HuH-7.5 (cell line): ENCODE measurements at places on chromosomes 11 and 22.
A peak's percentile ranks its signal among the peaks of the same experiment; 100 is the strongest.

- DNase-seq: no peak
Observed at GRCh38 chr11:8038811-8039529, 42.0 kb upstream of the TUB start.

DNA sequence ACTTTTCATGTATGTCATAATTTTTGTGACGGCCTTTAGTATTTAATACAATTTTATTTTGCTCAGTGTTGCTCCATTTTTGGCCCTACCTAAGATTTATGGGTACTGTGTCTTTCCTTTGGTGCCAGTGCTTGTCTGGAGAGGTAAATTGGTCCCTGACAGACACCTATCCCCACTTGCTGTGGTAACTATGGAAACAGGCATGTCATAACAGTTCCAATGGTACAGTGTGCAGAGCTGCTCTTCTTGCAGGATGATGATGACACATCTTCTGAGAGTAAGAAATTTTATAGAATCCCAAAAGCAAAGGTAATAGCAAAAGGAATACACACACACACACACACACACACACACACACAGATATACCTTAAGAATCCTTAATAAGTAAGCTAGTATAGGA lies 118.5 kb downstream of the ELP4 start:
- DNase-seq: no peak

DNA sequence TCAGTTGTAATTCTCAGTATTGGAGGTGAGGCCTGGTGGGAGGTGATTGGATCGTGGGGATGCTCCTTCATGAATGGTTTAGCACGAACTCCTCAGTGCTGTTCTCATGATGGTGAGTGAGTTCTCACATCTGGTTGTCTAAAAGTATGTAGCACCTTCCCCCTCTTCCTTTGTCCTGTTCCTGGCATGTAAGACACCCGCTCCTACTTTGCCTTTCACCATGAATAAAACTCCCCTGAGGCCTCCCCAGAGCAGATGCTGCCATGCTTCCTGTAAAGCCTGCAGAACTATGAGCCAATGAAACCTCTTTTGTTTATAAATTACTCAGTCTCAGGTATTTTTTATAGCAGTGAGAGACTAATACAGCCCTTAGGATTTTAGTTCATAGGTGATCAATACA lies 191.5 kb downstream of the MAML2 start:
- DNase-seq: no peak

DNA sequence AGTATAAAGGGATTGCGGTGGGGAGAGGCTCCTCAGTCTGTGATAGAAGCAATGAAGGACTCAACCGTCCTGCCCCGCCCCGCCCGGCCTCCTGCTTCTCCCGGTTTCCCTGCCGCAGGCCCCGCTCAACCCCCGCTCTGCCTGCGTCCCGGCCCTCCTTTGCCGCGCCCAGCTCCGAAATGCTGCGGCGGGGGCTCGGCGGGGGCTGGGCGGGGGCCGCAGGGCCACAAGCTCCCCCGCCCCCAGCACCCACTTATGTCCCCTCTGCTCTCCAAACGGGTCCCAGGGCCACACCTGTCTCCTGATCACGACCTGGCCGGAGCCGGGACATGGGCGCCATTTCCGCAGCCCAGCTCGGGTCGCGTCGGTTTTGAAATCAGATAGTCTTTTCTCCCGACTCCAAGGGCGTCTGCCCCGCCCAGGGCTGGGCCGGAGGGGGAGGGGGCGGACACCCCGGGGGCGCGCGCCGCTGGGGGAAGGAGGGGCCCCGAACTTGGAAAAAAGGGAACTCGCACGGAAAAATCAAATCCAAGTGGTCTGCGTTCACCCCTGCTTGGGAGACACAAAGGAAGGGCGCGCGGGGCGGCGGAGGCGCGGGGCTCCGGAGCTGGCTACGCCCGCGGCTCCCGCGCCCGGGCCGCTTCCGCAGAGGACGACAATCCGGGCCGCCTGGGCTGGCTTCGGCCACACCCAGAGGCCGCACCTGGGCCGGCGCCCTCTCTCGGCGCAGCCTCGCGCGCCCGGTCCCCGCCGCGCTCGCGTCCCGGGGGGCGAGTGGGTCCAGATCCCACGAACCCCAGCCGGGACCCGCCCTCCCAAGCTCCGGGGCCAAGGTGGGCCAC lies 70.6 kb upstream of the EP300 start:
- peak; percentile 35 for DNase-seq

GRCh38 chr11:121229495-121230215 lies 62.9 kb upstream of the SC5D start:
- no peak for DNase-seq

- no peak for DNase-seq
Observed at GRCh38 chr11:66720223-66720898, 8.7 kb downstream of the SPTBN2 start.

- no peak for DNase-seq
Observed at GRCh38 chr11:25961539-25961938, 370.4 kb upstream of the ANO3 start.

DNA sequence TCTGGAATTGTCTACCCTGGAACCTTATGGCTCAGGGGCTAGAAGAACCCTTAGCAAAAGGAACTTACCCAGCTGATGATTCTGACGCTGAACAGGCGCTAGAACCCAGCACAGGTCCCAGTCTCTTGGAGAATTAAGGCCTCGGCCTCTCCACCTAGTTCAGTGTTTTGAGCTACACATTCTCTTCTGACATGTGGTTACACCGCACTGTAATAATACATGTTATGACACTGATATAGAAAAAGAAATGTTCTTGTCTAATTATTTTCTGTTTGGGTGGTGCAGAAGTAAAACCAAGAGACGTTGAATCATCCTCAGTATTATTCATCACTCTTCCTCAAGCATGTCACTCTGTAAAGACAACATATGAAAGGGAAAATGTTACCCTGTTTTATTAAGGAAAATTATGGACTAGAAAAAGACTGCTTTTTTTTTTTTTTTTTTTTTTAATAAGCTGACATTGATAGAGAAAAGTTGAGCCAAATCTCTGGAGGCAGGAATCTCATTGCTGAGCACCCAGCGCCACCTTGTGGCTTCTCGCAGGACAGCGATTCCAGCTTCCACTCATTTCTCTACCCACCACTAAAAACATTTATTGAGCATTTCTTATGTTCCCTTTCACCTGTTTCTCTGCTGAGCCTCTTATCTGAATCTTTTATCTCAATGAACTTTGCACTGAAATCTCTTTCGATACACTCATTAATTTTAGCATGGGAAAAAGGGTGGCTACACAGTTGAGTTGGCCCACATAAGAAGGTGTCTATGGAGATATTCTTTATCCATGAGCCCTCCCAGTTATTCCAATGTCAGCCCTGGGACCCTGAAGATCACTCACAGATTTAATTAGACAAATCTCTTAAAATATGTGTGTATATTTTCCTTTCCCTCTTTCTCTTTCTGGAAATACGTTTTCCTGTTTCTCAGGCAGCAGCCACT lies 12.6 kb upstream of the APLNR start:
- no peak for DNase-seq

DNA sequence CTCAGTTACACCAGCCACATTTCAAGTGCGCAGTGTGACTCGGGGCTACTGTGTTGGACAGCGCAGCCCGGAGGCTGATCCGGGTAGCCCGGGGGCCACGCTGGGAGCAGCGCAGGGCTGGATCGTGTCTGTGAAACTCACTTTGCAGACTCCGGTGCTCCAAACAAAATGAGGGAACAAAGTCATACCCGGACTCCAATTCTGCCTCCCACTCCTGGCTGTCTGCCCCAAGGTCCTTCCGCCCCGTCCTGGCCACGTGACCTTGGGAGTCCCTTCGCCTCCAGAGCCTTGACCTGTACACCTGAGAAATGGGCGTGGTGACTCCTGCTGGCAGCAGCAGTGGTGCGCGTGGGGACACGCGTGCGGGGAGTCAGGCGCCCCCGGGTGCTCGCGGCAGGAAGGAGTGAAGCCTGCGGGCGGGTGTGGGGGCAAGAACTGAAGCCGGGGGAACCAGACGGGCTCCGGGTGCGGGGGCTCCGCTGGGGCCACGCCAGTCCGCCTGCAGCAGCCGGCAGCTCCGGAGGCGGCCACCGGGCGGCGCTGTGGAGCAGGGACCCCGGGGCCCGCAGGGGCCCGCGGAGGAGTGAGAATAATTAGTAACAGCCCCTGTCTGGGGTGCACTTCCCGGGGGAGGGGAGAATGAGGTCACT lies 42.4 kb downstream of the KCNJ4 start:
- no peak for DNase-seq

- no peak for DNase-seq
Observed at GRCh38 chr22:29788339-29789279, 21.4 kb downstream of the UQCR10 start.

- DNase-seq: no peak
Observed at GRCh38 chr11:71235719-71236118, 16.7 kb downstream of the SHANK2 start.

- DNase-seq: no peak
Observed at GRCh38 chr22:38081941-38082828, 1.8 kb downstream of the SLC16A8 start.

DNA sequence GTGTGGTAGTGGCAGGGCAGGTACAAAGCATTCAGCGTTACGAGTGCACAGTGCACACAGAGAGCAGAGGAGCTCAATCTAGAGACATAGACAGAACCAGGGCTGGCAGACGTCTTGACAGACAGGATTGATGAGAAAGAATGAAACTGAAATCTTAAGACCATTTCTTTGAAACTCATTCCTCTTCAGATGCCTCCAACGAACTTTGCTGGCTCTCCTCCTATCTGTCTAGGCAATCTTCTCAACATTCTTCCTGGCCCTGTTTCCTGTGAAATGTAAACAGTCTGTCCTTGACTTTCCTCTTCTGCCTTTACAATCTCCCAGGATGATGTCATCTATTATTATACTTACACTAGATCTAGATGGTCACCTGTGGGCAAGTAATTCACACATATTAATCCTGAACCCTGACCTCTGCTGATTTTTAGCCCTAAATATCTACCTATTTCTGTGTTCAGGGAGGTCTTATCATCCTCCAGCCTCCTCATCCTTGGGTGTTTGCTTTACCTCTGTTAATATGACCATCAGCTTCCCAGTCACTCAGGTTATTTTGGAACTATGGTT lies 119.5 kb downstream of the ENTHD1 start:
- DNase-seq: no peak

DNA sequence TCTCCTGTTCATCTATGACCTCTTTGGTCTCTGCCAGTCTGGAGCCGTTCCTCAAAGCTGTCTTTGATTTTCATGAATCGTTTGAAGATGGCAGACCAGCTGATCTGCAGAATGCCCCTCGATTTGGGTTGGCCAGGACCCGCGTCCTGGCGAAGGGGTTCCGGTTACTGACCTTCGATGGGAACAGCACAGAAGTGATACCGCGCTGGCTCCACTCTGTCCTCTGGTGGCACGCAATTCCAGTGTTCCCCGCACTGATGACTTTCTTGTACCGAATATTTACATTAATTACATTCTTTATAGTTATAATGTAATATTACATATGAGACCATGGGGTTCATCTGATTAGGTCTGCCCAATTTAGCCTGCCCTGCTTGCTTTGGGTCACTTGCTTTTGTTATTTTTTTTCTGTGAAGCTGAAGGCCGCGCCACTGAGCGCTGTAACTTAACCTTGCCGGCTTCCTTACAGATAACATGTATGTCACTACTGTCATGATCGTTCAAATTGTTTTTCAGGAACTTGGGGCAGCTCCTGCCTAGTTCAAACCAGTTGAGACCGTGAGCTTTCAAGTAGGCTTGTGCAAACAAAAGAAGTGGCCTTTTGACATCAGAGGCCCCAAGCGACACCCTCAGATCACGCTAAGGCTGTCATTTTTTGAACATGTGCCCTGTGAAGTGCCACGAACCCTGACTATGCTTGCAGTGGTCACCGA lies 4.1 kb upstream of the USP18 start:
- DNase-seq: no peak

DNA sequence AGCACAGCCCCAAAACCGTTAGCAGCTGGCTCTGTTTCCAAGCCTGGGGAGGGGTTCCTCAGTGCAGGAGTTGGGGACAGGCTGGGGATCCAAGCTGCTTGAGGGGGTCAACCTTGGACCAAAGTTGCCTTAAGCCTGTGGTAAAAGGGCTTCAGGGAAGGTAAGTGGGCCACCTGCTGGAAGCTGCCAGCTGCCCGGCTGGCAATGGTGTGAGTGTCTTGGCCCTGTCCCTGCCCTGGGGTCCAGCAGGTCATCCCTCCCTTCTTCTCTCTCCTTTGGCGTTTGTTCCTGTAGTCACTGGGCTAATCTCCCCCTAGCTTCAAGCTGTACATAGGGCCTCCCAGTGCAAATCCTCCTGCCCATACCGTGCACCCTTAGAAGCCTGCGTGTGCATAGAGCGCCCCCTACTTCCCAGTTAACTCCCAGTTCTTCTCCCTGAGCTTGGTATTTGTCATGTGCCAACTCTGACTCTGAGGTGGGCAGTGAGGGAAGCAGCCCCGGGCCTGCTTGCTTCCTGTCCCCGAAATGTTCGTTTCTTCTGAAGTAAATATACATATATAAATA lies 4.4 kb downstream of the TMEM258 start:
- DNase-seq: peak; percentile 89

DNA sequence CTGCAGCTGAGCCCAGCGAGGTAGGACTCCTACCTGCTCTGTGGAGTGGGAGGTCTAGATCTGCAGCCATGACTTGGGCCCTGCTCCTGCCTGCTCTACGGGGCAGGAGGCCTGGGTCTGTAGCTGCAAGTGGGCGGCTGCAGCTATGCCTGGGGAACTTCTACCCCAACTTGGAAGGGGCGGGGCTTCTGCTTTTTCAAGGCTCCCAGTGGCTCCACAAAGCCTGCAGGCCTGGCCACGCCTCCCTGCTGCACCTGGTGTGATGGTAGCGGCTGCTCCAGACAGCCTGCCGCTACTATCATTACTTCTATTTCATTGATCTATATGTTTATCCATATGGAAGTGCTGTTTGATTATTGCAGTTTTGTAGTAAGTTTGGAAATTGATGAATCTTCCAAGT lies 121.2 kb downstream of the NELL1 start:
- no peak for DNase-seq

DNA sequence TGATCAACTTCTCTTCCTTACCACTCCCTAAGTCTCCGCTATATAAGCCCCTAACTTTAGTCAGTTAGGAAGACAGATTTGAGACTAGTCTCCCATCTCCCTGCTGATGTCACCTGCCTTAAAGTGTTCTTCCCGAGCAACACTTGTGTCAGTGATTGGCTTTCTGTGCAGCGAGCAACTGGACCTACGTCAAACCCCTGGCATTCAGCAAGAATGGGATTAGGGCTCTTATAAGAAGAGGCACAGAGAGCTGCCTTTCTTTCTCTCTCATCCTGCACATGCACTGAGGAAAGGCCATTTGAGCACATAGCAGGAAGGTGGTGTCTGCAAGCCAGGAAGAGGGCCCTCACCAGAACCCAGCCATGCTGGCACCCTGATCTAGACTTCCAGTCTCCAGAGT lies 116.6 kb upstream of the THY1 start:
- no peak for DNase-seq

- DNase-seq: no peak
Observed at GRCh38 chr22:40676644-40677043, 2.6 kb upstream of the MCHR1 start.

- DNase-seq: no peak
Observed at GRCh38 chr22:20604776-20605221, 97.4 kb downstream of the MED15 start.

- DNase-seq: no peak
Observed at GRCh38 chr22:36220451-36220921, 18.8 kb downstream of the APOL2 start.
